Activated CD8-positive, alpha-beta T cell treated with anti-CD3 and anti-CD28 coated beads for 36 hours (primary cell): ENCODE measurements at places on chromosomes 5 and 9.

DNA sequence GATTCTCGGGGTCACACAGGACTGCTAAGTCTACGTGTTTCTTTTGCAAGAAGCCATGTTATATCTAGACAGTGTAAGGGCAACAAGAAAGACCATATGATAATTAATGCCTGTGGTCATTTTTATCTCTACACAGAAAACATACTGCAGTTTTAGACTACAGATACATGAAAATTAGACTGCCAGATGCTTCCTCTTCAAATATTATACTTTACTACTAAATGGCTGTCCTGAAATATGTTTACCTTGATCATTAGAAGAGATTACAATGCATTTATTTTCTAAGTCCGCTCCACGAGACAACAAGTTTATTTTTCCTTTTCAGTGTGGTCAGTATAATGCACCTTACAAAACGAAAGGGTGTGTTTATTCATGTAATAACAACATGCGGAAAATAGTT, 147.6 kb downstream of the KIAA0825 start:
- DNase-seq = no peak

DNA sequence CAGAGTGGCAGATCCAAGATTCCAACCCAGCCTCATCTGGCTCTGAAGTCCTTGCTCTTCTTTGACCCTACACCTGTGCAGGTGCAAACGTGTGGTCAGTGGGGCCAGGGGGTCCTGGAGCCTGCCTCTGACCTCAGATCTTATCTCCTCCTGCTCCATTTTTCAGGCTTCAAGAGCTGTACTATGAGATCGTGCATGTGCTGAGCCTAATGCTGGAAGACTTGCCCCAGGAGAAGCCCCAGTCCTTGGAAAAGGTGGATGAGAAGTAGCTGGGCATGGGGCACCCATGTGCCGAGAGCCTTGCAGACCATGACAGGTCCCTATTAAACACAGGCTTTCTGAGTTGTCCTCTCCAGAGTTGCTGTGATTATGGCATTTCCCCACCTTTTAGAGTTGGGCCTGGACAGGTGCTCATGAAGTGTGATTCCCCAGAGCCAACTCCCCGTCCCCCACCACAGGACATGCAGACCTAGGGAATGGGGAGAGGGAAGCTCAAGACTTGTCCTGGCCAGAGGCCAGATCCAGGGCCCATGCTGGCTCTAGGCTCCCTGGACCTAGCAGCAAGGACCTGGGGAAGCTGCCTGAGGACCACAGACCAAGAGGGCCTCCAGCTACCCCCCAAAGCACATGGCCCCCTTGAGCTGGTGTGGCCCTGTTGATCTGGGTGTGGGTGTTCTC, 22.5 kb downstream of the PITX1 start:
- DNase-seq = no peak

GRCh38 chr9:31894008-31894407, 490.4 kb upstream of the ACO1 start:
- no peak for DNase-seq

GRCh38 chr9:129321286-129322021, 143.4 kb upstream of the IER5L start:
- peak; percentile 1 for DNase-seq

GRCh38 chr5:15598294-15598902, 98.4 kb downstream of the FBXL7 start:
- DNase-seq = peak; percentile 10

DNA sequence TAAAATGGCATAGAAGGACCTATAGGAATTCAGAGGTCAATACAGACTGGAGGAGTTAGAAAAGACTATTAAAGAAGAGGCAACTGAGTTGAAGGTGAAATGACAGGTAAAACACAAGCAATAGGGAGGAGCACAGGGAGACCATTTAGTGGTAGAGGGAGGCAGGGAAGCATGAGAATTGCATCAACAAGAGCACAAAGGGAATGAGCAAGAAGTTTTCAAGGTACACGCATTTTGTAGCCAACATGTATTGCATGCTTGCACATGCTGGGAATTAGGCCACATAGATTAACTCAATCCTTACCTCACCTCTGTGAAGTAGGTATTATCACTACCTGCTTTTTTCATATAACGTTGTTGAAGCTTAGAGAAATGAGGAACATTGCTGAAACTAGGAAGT, 42.3 kb downstream of the PLPP1 start:
- DNase-seq = no peak

DNA sequence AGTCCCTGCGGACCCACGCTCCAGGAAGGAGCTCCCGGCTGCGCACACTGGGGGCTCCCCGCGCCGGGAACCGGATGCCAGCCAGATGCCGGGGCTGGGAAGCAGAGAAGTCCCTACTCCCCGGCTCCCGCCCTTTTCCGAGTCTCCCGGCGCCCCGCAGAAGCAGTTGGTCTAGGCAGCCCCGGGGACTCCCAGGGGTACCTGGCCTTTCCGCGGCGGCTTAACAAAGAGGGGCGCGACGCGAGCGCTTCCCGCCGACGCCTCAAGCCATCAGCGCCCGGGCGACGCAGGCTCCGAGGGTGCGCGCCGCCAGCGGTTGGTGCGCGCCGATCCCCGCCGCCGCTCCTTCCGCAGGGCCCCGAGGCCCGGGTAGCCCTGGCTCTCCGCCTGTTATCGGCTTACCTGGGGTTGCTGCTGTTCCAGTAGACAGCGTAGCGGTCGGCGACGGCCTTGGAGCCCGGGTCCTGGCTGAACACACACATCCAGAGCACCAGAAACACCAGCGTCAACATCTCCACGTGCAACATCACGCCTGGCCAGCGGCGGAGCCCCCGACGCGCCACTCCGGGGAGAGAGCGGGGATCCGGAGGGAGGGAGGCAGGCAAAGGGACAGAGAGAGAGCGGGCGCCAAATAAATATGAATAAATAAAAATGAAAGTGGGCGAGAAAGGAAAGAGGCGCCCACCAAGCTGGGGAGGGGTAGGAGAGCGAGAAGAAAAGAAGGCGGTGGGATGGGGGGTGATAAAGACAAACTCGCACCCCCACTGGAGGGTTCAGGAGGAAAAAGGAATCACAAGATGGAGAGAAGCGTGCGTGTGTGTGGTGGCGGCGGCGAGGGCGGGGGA, 428 bp downstream of the EFNA5 start:
- DNase-seq = peak; percentile 12

- DNase-seq = no peak
Measured at GRCh38 chr9:33637881-33638280, 113.8 kb downstream of the ANKRD18B start.

- DNase-seq = no peak
Measured at GRCh38 chr9:123316053-123316718, 39.8 kb upstream of the CRB2 start.
